ENCODE measurements at places on chromosomes 2 and 18. TPM values are rescaled to one million over a fixed set of nuclear protein-coding genes. Genes with fewer than 3 reads are reported as not detected.

DNA sequence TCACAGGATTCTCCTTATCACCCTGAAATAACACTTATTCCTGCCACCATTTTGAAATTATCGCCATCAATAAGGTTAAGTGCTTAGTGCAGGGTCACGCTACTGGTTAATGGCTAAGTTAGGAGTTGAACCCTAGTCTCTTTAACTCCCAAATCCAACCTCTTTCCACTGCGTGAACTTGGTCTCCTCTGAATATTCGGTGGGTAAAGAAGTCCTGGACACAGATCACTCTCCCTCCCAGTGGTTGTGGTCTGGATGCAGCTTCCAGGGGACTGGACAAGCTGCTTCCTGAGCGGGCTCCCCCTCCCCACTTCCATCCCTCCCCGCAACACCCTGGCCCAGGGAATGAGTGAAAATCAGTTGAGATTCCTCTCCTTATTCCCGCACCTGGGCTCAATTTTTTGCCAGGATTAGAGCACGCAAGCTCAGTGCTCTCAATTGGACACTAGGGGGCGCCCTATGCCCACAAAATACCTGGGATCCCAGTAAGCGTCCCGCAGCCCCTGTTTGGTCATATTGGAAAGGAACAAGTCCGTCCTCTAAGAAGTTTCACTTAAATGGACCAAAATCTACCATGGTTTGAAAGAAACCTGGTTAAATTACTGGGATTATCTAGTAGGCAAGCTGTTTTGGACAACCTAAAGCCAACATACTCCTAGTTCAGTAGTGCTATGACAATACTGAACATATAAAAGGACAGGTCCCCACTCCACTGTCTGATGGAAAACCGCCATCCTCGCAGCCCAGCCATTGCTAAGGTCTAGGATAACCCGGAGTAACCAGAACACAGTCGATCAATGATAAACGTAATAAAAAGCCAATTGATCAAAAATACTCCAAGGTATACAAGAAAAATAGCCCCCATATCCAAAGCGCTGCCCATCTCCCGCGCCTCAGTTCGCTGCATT is 40.4 kb downstream of the DHRS9 start:
- H3K36me3 ChIP-seq: no peaks in the 10 kb centered on the region
- no peak overlapping the region for H3K4me3 ChIP-seq
- DNase-seq: no peak

DNA sequence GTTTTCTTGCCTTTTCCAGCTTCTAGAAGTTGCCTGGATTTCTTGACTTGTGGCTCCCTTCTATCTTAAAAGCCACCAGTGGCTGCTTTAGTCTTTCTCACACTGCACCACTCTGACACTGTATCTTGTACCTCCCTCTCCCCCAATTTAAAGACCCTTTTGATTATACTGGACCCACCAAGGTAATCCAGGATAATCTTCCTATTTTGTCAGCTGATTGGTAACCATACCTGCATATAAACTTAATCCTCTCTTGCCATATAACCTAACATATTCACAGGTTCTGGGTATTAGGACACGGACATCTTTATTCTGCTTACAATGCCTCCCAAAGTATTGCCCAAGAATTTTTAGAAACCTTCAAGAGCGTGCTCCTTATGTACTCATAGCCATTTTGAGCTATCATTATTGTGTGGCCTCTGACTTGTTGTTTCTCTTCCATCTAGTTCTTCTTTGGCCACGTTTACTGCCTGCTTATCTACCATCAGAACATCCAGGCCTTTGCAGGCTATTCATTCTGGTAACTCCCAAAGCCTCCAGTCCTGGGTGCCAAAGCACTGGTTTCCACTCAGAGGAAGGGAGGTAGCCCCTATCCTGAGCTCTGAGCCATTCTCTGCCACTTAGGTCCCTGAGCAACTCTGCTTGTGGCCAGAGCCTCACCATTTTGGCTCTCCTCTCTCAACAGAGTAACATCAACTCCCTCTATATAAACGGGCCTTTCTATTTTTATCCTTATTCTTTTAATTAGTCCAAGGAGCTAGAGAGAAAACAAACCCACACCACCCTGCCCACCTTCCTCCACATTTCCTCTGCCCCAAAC is 70.8 kb downstream of the MYO3B start:
- no peak for DNase-seq
- no peaks in the 10 kb centered on the region for H3K36me3 ChIP-seq
- H3K27me3 ChIP-seq: no peaks in the 10 kb centered on the region
- H3K4me3 ChIP-seq: no peak overlapping the region

GRCh38 chr2:233928594-233929351 is 11.6 kb downstream of the TRPM8 start:
- H3K27ac ChIP-seq: no peak overlapping the region
- H3K27me3 ChIP-seq: no peaks in the 10 kb centered on the region
- DNase-seq: no peak
- H3K4me3 ChIP-seq: no peak overlapping the region
- H3K36me3 ChIP-seq: no peaks in the 10 kb centered on the region

DNA sequence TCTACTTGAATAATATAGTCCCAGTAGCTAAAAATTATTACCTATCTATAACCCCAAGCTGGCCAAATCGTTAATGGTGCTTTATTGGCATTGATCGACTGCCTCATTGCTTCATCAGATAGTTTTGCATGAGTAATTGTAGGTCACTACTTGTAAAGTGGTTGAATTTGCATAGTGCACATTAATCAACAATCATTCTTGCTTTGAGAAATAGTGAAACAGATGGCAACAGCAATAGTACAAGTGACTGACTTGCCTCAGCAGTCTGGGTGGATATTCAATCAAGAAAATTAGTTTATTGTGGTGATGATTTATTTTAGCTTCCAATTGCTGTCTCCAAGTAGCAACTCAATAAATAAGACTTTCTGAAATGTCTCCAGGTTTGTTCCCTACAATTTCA is 117.8 kb upstream of the NRXN1 start:
- H3K27ac ChIP-seq: no peak overlapping the region
- no peak overlapping the region for H3K4me3 ChIP-seq
- no peaks in the 10 kb centered on the region for H3K4me1 ChIP-seq
- DNase-seq: no peak

DNA sequence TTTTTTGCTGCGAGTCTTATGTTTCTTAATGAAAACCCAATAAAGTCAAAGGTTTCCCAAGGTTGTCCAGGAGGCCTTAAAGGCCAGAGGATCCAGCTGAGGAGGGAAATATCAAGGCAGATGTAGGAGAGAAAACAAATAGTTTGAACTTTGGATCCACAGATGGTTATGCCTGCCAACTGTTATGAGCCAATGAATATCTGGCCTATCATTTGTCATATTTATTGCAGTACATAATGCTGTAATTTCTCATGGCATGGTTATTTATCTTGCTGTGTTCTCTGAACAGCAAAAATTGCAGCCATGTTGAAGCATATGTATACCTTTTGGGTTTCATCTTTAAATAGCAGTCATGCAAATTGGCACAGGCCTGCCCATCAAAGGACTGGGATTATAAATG is 38.2 kb upstream of the CAVIN2 start:
- no peak overlapping the region for H3K4me3 ChIP-seq
- H3K4me1 ChIP-seq: no peaks in the 10 kb centered on the region
- no peak for DNase-seq
- H3K27ac ChIP-seq: no peak overlapping the region
- no peaks in the 10 kb centered on the region for H3K27me3 ChIP-seq

DNA sequence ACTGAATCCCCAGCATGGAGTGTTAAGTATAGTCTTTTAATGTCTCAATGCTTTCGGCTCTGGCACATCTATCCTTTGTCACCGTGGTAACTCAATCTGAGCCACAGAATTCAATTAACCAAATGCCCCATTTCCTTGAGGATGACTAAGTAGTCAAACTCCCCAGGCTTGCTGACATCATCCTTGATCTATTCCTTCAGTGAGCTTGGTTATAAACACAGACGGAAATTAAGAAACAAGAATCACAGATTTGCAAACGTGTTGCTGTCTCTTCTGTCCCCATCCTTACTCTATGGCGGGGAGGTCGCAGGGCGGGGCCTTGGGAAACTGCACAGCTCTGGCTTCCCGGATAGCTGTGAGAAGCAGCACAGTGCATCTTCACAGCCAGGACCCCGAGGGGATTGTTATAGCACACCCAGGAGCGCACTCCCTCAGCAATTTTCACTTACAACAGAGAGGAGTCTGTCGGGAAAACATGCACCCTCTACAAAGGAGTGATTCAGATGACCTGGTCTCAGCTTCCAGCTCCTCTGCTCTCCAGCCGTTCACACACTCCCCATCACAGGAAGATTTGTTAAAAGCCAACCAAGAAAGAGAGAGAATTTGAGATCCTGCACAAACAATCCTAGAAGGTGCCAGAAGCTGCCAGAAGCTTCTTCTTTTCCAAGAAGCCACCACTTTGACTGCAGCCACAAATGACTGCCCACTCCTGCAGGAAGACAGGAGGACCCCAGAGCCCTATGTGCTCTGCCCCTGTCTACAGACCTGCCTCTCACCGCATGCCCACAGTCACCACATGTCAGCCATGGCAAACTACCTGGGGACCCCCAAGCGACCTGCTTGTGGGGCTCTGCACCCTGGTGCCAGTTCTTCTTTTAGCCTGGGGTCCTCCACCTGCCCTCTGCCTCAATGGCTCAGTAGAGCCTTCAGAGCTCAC is 44.9 kb upstream of the YWHAQ start:
- H3K27me3 ChIP-seq: no peaks in the 10 kb centered on the region
- H3K27ac ChIP-seq: peak overlapping the region; percentile 63
- no peak overlapping the region for H3K4me3 ChIP-seq
- no peaks in the 10 kb centered on the region for H3K36me3 ChIP-seq
- H3K4me1 ChIP-seq: peaks cover 9% of the 10 kb centered on the region
- DNase-seq: no peak

- H3K27me3 ChIP-seq: no peaks in the 10 kb centered on the region
- no peak for DNase-seq
- H3K36me3 ChIP-seq: no peaks in the 10 kb centered on the region
- peaks cover 28% of the 10 kb centered on the region for H3K4me1 ChIP-seq
Observed at GRCh38 chr2:201262718-201263117, 2.4 kb downstream of the CASP8 start.

GRCh38 chr18:63234841-63235240 is 84.7 kb downstream of the BCL2 start:
- DNase-seq: no peak
- H3K27ac ChIP-seq: no peak overlapping the region
- H3K4me3 ChIP-seq: no peak overlapping the region
- no peaks in the 10 kb centered on the region for H3K27me3 ChIP-seq

DNA sequence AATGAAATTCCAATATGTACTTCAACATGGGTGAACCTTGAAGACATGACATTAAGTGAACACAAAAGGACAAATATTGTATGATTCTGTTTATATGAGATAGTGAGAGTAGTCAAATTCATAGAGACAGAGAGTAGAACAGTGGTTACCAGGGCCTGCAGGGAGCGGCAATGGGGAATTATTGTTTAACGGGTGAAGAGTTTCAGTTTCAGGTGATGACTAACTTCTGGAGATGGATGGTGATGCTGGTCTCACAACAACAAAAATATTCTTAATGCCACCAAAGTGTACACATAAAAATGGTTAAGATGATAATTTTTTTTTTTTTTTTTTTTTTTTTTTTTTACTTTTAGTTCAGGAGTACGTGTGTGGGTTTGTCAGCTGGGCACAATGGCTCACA is 109.4 kb upstream of the TMEM200C start:
- no peaks in the 10 kb centered on the region for H3K27me3 ChIP-seq
- DNase-seq: no peak
- H3K36me3 ChIP-seq: no peaks in the 10 kb centered on the region
- H3K4me1 ChIP-seq: no peaks in the 10 kb centered on the region
- no peak overlapping the region for H3K4me3 ChIP-seq

DNA sequence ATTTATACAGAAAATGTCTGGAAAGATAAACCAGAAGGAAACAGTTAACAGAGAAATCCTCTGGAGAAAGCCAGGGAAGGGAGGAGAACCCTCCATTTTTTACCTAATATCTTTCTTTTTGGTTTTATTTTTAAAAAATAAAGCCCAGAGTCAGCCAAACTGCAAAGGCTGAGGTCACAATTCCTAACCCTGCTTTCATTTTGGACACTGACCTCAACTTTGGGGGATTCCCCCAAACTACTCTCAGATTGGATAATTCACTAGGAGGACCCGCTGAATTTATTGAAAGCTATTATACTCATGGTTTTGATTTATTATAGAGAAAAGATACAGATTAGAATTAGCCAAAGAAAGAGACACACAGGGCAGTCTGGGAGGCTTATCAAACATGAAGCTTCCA is 93.3 kb upstream of the SP3 start:
- no peaks in the 10 kb centered on the region for H3K27me3 ChIP-seq
- H3K4me1 ChIP-seq: peaks cover 36% of the 10 kb centered on the region
- DNase-seq: no peak
- H3K4me3 ChIP-seq: no peak overlapping the region

DNA sequence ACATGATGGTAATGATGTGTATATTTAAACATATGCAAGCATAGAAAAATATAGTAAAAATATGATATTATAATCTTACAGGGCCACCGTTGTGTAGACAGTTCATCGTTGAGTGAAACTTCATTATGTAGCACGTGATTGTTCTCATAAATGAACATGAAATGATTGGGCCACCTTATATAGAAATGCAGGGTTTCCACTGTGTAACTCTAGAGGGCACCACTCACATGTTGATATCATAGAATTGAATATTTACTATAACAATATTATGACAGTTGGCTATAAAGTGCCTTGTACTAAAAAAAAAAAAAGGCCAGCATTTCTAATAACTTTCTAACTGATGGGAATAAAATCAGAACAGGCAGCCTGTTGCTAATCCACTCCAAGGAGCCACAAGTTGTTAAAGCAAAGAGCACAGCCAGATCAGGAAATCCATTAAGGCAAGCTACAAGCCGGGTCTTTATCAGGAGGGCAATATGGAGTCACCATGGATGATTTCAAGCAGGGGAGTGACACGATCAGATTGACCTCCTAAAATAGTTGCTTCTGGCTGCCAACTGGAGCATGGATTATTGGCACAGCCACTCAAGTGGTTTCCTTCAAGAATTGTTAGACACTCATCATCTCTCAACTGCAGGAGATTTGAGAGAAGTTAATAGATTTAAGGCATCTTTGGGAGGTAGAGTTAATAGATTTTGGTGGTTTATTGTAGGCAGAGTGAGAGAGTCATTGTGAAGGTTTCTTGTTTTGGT is 16.7 kb downstream of the IL1F10 start:
- no peaks in the 10 kb centered on the region for H3K4me1 ChIP-seq
- H3K4me3 ChIP-seq: no peak overlapping the region
- DNase-seq: no peak
- no peak overlapping the region for H3K27ac ChIP-seq

DNA sequence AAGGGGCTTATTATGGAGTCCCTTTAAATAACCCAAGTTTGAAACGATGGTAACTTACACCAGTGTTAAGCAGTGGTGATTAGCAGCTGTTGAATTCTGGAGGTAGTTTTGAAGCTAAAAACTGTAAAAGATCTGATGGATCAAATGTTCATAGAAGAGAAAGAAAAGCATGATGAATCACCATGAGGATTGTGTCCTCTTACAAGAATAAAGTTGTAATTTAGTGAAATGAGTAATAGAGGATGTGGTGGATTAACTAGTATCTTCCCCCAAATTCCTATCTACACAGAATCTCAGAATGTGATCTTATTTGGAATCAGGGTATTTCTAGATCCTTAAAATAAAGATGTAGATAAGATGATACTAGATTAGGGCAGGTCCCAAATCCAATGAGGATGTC is 1138.2 kb upstream of the TMEFF2 start:
- no peaks in the 10 kb centered on the region for H3K27me3 ChIP-seq
- H3K27ac ChIP-seq: no peak overlapping the region
- no peak for DNase-seq
- no peak overlapping the region for H3K4me3 ChIP-seq
- H3K36me3 ChIP-seq: no peaks in the 10 kb centered on the region

RUFY4 gene
- total RNA-seq: not detected

IL36B gene
- total RNA-seq: not detected

LCT gene
- not detected for total RNA-seq

PLCL1 gene
- 6.6 TPM for total RNA-seq

OSBPL6 gene
- 2.7 TPM for total RNA-seq

TUBA4A gene
- total RNA-seq: 122 TPM

Data from vagina (tissue), 2 donors.